ENCODE measurements at places on chromosomes 2 and 18. TPM values are rescaled to one million over a fixed set of nuclear protein-coding genes. Genes with fewer than 3 reads are reported as not detected.
A peak's percentile ranks its signal among the peaks of the same experiment; 100 is the strongest.

DNA sequence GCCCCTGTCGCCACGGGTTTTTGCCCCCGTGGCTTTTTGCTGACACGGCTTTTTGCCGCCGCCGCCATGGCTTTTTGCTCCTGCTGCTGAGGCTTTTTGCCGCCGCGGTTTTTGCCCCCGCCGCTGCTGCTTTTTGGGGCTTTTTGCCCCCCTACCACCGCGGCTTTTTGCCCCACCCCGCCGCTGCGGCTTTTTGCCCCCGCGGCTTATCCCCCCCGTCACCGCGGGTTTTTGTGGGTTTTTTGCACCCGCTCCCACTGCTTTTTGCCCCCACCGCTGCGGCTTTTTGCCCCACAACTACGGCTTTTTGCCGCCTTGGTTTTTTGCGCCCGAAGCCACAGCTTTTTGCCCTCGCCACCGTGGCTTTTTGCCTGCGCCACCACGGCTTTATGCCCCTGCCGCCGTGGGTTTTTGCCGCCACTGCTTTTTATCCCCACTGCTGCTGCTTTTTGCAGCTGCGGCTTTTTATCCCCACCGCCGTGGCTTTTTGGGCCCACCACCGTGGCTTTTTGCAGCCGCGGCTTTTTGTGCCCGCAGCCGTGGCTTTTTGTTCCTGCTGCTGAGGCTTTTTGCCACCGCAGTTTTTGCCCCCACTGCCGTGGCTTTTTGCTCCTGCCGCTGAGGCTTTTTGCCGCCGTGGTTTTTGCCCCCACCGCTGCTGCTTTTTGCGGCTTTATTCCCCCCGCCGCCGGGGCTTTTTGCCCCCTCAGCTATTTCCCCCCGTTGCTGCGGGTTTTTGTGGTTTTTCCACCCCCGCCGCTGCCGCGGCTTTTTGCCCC is 2798.0 kb upstream of the TEKT4 start:
- DNase-seq, result no peak
- no peaks in the 10 kb centered on the region for H3K4me1 ChIP-seq
- H3K27ac ChIP-seq, result no peak overlapping the region
- H3K36me3 ChIP-seq, result no peaks in the 10 kb centered on the region
- H3K4me3 ChIP-seq, result no peak overlapping the region
- no peaks in the 10 kb centered on the region for H3K27me3 ChIP-seq

- no peaks in the 10 kb centered on the region for H3K27me3 ChIP-seq
- H3K27ac ChIP-seq, result no peak overlapping the region
- H3K36me3 ChIP-seq, result no peaks in the 10 kb centered on the region
- DNase-seq, result peak; percentile 78
Measured at GRCh38 chr2:174771631-174772471, 7.6 kb upstream of the CHRNA1 start.

GRCh38 chr2:85914922-85915321 is 26.1 kb upstream of the ST3GAL5 start:
- no peaks in the 10 kb centered on the region for H3K27me3 ChIP-seq
- DNase-seq, result no peak
- H3K4me3 ChIP-seq, result no peak overlapping the region
- H3K27ac ChIP-seq, result no peak overlapping the region
- H3K36me3 ChIP-seq, result no peaks in the 10 kb centered on the region

DNA sequence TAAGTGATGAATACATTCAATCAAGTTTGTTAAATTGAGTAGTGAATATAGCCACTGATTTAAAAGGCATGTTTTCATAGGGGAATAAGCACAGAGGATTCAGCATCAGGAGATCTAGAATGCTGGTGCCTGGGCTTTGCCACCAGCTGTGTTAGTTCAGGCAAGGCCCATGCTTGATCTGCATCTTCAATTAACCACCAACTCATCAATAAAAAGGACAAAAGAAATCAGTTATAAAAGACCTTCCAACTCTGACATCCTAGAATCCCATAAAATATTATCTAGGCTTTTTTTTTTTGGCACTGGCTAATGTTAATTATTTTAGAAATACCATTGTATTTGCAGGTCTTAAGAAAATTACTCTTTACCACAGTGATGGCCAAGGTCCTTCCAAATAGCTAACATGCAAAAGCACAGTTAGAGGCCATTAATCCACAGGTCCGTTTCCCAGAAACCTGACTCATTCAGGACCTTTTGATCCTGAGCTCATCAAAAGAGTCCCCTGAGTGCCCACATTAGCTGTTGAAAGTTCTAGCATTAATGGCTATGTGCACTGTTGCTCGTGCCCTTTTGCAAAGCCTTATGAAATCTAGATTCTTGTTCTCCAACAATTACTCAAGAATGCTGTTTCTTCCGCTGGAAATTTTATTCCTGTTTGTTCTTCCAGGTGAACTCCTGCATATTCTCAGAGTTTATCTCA is 170.0 kb downstream of the CYRIA start:
- H3K27ac ChIP-seq, result no peak overlapping the region
- no peaks in the 10 kb centered on the region for H3K27me3 ChIP-seq
- DNase-seq, result no peak
- H3K36me3 ChIP-seq, result no peaks in the 10 kb centered on the region
- no peak overlapping the region for H3K4me3 ChIP-seq

DNA sequence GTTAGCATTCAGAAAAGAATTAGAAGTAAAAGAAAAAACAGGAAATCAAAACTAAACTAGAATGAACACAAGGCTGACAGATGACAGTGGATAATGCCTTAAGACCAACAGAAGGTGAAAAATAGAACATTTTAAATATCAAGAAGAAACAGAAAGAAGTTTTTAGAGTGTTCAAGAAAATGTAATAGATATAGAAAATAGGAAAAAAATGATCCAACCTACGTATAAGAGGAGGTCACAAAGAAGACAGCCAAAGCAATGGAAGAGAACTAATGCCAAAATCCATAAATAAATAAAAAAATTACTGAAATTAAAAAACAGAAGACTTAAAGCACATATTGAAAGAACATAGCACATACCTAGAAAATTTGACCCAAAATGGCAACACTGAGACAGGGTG is 42.5 kb upstream of the EN1 start:
- DNase-seq, result no peak
- no peaks in the 10 kb centered on the region for H3K4me1 ChIP-seq
- no peaks in the 10 kb centered on the region for H3K36me3 ChIP-seq
- H3K27me3 ChIP-seq, result no peaks in the 10 kb centered on the region

GRCh38 chr2:64337314-64337713 is 116.6 kb upstream of the LGALSL start:
- H3K4me1 ChIP-seq, result no peaks in the 10 kb centered on the region
- no peaks in the 10 kb centered on the region for H3K27me3 ChIP-seq
- H3K27ac ChIP-seq, result no peak overlapping the region
- DNase-seq, result no peak
- H3K4me3 ChIP-seq, result no peak overlapping the region

GRCh38 chr2:143950704-143951103 is 569.2 kb downstream of the ZEB2 start:
- no peak for DNase-seq
- no peaks in the 10 kb centered on the region for H3K4me1 ChIP-seq
- no peaks in the 10 kb centered on the region for H3K36me3 ChIP-seq

Gene CRYGC
- total RNA-seq, result not detected

Gene NEUROD1
- not detected for total RNA-seq

Gene ZNF396
- 0.35 TPM for total RNA-seq
